Mammary microvascular endothelial cell (primary cell): ENCODE measurements at places on chromosomes 11 and 22. TPM values are rescaled to one million over a fixed set of nuclear protein-coding genes. Genes with fewer than 3 reads are reported as not detected.

The LRRC4C gene
- not detected in 2 replicates for total RNA-seq

The PRMT3 gene
- total RNA-seq: 13.9 and 19.8 TPM in 2 replicates

The OR8H3 gene
- not detected in 2 replicates for total RNA-seq

The GGTLC2 gene
- total RNA-seq: not detected in 2 replicates

The GRAP2 gene
- total RNA-seq: under 0.01 TPM in 1 of 2 replicates, not detected in the other

The OR51E2 gene
- total RNA-seq: not detected in 2 replicates

The TMEM45B gene
- total RNA-seq: 0.07 and 0.74 TPM in 2 replicates

The NCF4 gene
- total RNA-seq: not detected in 2 replicates

The DAGLA gene
- total RNA-seq: 4.3 and 5.8 TPM in 2 replicates

The ALX4 gene
- not detected in 2 replicates for total RNA-seq

The C11orf21 gene
- total RNA-seq: not detected in 2 replicates

The TMPRSS4 gene
- total RNA-seq: not detected in 2 replicates

The DGCR6 gene
- 0.10 and 0.27 TPM in 2 replicates for total RNA-seq

The HNRNPUL2 gene
- total RNA-seq: 8.7 and 10.3 TPM in 2 replicates

The LPXN gene
- total RNA-seq: 6.0 and 6.9 TPM in 2 replicates

The ACRV1 gene
- total RNA-seq: not detected in 2 replicates

The ZBTB44 gene
- 8.3 and 11.7 TPM in 2 replicates for total RNA-seq

The SERHL2 gene
- total RNA-seq: 2.0 and 2.9 TPM in 2 replicates

The GAL3ST3 gene
- total RNA-seq: not detected in 2 replicates

The PYGM gene
- 0.25 TPM in 1 of 2 replicates, not detected in the other for total RNA-seq

The LMNTD2 gene
- total RNA-seq: 0.05 and 0.20 TPM in 2 replicates
